H9 (cell line): ENCODE measurements at places on chromosomes 3 and 15.

- no peaks in the 10 kb centered on the region for H3K27me3 ChIP-seq
- H3K4me3 ChIP-seq, result no peak overlapping the region
- H3K4me1 ChIP-seq, result peaks cover 9% of the 10 kb centered on the region; the same call in 1 of the 2 replicates
- DNase-seq, result no peak
- no peak overlapping the region for H3K27ac ChIP-seq
These were observed 164.1 kb upstream of the NSMCE3 start for GRCh38 chr15:29433507-29434248.

- H3K4me3 ChIP-seq, result no peak overlapping the region
- no peaks in the 10 kb centered on the region for H3K27me3 ChIP-seq
- H3K27ac ChIP-seq, result no peak overlapping the region
- no peaks in the 10 kb centered on the region; the same call in 1 of the 3 replicates for H3K36me3 ChIP-seq
These were observed 102.0 kb upstream of the PRICKLE2 start for GRCh38 chr3:64327100-64327804.

- no peaks in the 10 kb centered on the region for H3K27me3 ChIP-seq
- H3K4me3 ChIP-seq, result no peak overlapping the region
These were observed 126.0 kb downstream of the MYLK start for GRCh38 chr3:123758081-123758564.

DNA sequence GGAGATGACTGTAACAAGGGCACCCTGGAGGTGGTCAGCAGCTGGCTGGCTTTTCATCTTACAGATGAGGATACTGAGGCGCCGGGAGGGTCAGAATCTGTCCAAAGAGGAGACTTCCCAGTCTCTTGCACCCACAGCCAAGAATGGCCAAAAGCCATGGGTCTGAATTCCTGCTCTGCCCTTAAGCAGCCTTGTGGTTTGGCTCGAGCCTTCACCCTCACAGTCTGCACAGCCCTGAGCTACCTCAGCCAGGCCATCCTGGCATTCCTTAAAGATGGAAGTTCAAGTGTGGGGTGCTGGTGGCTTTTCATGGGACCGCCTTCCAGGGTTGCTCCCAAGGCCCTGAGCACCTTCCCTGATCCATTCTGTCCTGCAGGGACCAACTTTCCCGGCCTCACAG lies 59.2 kb downstream of the CACNA2D2 start:
- H3K4me1 ChIP-seq, result no peaks in the 10 kb centered on the region
- DNase-seq, result no peak
- no peak overlapping the region for H3K4me3 ChIP-seq
- H3K27me3 ChIP-seq, result no peaks in the 10 kb centered on the region
- no peak overlapping the region for H3K27ac ChIP-seq
- no peaks in the 10 kb centered on the region for H3K36me3 ChIP-seq

DNA sequence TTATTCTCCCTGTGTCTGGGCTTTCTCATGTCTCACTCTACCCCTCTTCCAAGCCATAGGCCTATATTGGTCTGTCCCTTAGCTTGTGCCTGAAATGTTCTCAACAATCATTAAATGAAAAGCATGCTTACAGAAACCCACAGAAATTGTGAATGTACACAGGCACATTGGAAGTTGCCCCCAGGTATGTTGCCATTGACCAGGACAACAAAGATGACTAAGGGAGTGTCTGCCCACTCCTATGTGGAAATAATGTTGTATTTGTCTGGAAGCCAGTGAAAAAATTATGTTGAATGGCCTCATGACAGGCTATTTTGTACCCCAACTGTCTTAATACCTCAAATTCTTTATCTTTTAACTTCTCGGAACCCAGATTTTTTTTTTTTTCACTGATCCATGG lies 102.0 kb downstream of the TPRG1 start:
- H3K4me3 ChIP-seq, result no peak overlapping the region
- H3K36me3 ChIP-seq, result no peaks in the 10 kb centered on the region
- no peaks in the 10 kb centered on the region for H3K4me1 ChIP-seq

DNA sequence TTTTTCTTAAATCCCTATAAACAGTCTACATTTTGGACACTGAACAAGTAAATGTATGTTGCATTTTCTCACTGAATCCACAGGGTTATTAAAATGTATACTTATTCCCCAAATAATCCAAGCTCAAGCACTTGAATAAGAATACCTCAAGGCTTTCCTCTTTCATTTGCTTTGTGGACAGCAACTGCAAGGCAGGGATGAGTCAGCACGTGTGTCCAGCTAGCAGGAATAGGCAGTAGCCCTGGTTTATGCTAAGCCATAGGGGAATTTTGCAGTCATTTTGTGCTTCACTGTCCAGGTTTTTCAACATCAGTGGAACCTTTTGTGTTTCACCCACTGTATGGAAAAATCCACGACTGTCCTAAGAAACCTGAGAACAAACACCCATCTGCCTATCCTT lies 96.7 kb upstream of the KCNMB2 start:
- no peak overlapping the region for H3K4me3 ChIP-seq
- H3K27me3 ChIP-seq, result no peaks in the 10 kb centered on the region
- no peak for DNase-seq
- no peak overlapping the region for H3K27ac ChIP-seq
- H3K4me1 ChIP-seq, result no peaks in the 10 kb centered on the region; the same call in 1 of the 2 replicates
- no peaks in the 10 kb centered on the region for H3K36me3 ChIP-seq

DNA sequence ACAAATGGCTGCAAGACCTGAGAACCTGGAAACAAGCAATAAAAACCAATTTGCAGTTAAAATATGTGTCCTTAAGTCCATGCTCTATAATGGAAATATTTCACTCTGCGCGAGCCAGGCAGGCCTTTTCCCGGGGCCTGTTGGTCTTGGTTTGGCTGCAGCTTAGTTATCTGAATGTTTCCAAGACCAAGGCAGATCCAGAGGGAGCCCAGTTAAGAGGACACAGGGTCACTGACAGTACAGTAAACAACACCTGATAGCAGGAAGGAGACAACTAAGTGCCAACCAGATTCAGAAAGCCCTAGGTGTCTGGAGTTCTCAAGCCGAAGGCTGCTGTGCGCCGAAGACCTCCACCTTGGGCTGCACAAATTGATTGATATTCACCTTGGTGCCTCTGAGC lies 32.8 kb downstream of the THSD4 start:
- no peak overlapping the region for H3K4me3 ChIP-seq
- DNase-seq, result no peak
- no peaks in the 10 kb centered on the region for H3K36me3 ChIP-seq
- H3K27ac ChIP-seq, result no peak overlapping the region
- H3K27me3 ChIP-seq, result no peaks in the 10 kb centered on the region

DNA sequence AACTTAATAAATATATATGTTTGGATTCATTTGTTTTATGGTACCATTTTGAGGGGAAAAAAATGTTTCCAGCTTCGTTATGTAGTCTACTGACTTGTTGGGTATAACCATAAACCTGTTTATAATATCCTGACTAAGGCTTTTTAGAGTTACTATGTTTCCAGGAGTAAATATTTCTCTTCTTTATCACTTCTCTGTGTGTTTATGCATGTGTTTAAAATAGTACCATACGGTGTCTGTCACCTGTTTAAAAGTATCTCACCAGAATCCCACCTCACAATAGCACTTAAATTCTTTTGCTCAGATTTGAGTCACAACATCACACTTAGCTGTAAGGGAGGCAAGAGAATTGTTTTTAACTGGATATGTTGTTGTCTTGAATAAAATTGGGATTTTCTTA lies 15.1 kb downstream of the LACTB start:
- no peaks in the 10 kb centered on the region; the same call in 1 of the 2 replicates for H3K36me3 ChIP-seq
- no peak overlapping the region for H3K27ac ChIP-seq
- H3K4me1 ChIP-seq, result no peaks in the 10 kb centered on the region
- H3K4me3 ChIP-seq, result no peak overlapping the region
- DNase-seq, result no peak
- no peaks in the 10 kb centered on the region for H3K27me3 ChIP-seq

GRCh38 chr3:149848238-149848637 lies 35.2 kb downstream of the RNF13 start:
- peaks cover 4% of the 10 kb centered on the region; the same call in 2 of the 3 replicates for H3K36me3 ChIP-seq
- H3K4me1 ChIP-seq, result no peaks in the 10 kb centered on the region; the same call in 1 of the 2 replicates
- H3K27me3 ChIP-seq, result no peaks in the 10 kb centered on the region
- no peak for DNase-seq

- H3K4me3 ChIP-seq, result no peak overlapping the region
- H3K36me3 ChIP-seq, result no peaks in the 10 kb centered on the region
- DNase-seq, result no peak
- H3K27me3 ChIP-seq, result no peaks in the 10 kb centered on the region
- no peak overlapping the region for H3K27ac ChIP-seq
- H3K4me1 ChIP-seq, result no peaks in the 10 kb centered on the region
These were observed 63.4 kb upstream of the LEKR1 start for GRCh38 chr3:156762631-156763185.

DNA sequence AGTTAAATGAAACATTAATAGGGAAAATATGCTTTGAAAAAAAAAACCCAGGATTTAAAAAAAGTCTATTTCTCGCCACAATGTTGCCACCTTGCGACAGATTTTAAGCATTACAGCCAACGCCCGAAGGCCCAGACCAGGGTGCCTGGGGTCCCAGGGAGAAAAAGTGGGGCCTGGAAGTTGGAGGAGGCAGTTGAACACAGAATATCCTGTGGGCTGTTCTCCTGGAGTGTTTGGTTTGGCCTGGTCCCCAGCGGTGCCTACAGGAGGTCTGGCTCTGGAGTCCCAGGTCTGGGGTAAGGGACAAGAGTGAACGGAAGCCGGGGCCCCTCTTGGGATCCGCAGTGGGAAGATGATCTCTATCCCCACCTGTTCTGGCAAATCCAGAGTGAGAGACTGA lies 3.4 kb downstream of the RNU6-1 start:
- peaks cover 3% of the 10 kb centered on the region; the same call in 1 of the 2 replicates for H3K4me1 ChIP-seq
- no peaks in the 10 kb centered on the region for H3K36me3 ChIP-seq
- H3K4me3 ChIP-seq, result peak overlapping the region; percentile 75
- DNase-seq, result no peak

GRCh38 chr15:92667287-92667904 lies 11.8 kb upstream of the FAM174B start:
- no peaks in the 10 kb centered on the region; the same call in none of the 2 replicates for H3K27me3 ChIP-seq
- H3K4me1 ChIP-seq, result peaks cover 10% of the 10 kb centered on the region; the same call in 1 of the 2 replicates
- no peak overlapping the region for H3K27ac ChIP-seq
- no peaks in the 10 kb centered on the region for H3K36me3 ChIP-seq
